ENCODE measurements at places on chromosomes 3 and 15.

- peak overlapping the region; percentile 58 for H3K27ac ChIP-seq
- peaks cover 65% of the 10 kb centered on the region for H3K4me1 ChIP-seq
- H3K27me3 ChIP-seq: no peaks in the 10 kb centered on the region
- no peaks in the 10 kb centered on the region for H3K36me3 ChIP-seq
These were observed 43.2 kb downstream of the CMTM8 start for GRCh38 chr3:32281570-32282106.

DNA sequence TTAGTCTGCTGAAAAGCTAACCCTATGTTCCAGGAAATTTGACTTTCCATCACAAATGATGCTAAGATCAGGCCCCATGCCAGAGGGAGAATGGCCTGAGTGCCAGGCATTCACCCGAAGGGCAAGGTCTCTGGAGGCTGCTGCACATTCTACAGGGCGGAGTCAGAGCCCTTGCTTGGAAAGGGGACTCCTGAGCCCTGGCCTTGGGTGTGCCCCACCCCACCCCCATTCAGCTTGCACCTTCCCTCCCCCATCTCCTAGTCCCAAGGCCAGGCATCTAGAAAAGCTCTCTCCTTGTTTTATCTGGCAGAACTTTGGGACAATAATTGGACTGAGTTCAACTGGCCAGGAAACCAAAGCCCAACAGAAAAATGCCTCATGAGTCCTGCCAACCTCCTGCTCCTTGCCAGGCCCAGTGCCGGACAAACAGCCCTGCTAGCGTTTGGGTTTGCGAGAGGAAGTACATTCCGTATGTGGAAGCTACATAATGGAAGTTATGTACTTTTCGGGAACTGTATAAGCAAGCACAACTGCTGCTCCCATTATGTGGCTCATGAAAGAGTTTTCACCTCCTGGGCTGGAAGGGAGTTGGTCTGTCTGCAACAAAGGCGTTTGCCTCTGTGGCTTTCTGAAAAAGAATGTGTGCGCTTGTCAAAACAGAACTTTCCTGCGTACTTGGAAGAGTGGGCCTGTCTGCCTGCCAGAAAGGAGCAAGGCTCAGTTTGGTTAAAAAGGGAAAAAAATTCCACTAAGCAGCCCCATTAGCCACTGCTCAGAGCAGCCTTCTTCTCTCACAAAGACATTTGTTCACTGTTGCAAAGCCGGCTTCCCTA is 321.5 kb upstream of the CTNNB1 start:
- H3K36me3 ChIP-seq: no peaks in the 10 kb centered on the region
- DNase-seq: peak; percentile 89
- H3K27ac ChIP-seq: peak overlapping the region; percentile 75
- H3K4me3 ChIP-seq: no peak overlapping the region
- H3K4me1 ChIP-seq: peaks cover 36% of the 10 kb centered on the region

DNA sequence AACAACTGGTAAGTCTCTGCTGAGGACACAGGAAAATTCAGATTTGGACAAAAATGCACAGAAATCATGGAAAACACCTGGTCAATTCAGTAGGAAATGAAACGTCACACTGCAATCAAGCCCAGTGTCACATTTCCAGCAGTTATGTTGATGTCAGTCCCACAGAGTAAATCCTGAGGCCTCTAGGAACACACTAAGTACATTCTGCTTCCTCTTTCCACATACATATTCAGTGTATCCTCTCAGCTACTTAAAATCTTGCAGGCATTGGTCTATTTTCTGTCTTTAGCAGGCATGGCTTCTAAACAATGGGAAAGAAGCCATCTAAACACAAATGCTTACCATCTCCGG is 207.8 kb downstream of the PLCL2 start:
- H3K27ac ChIP-seq: no peak overlapping the region
- H3K27me3 ChIP-seq: no peaks in the 10 kb centered on the region
- no peak overlapping the region for H3K4me3 ChIP-seq
- H3K4me1 ChIP-seq: no peaks in the 10 kb centered on the region
- no peak for DNase-seq
- H3K36me3 ChIP-seq: no peaks in the 10 kb centered on the region

DNA sequence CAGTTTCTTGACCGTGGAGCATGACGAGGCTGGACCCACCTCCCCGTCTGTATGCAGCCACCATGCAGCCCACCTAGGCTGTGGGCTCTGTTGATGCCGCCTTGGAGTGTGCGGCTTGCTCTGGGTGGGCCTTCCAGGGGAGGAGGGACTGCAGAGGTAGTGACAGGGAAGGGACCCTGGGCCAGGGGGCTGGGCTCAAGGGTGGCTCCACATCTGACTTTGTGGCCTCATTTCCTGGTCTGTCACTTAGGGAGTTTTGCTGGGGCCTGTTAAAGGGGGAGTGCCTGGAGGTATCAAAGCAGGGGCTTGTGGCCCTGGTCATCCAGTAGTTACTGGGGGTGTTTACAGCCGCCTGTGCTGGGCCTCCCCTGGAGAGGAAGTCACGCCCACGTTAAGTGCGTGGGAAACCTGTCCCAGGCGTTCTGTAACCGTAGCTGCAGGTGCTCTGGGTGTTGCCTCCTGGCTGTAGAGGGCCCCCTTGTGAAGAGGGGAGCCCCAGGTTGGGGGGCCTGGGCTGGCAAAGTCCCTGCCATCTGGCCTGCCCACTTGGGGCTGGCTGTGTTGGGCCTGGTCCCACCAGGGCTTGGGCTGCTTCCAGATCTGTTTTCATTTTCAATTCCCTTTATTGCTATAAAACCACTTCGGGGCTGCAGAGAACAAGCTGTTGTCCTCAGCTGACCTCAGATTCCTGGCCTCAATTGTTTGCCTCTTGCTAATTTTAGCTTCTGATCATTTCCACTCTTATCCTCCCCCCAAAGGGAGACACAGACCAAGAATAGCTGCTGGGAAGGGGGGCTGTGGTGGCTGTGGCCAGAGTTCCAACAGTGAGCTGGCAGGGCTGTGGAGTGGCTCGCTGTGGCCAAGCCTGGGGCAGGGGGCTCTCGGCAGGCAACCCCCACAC is 26.5 kb downstream of the KLF13 start:
- H3K4me3 ChIP-seq: no peak overlapping the region
- peaks cover 97% of the 10 kb centered on the region for H3K4me1 ChIP-seq
- peak overlapping the region; percentile 87 for H3K27ac ChIP-seq
- peak; percentile 52 for DNase-seq
- H3K36me3 ChIP-seq: no peaks in the 10 kb centered on the region

DNA sequence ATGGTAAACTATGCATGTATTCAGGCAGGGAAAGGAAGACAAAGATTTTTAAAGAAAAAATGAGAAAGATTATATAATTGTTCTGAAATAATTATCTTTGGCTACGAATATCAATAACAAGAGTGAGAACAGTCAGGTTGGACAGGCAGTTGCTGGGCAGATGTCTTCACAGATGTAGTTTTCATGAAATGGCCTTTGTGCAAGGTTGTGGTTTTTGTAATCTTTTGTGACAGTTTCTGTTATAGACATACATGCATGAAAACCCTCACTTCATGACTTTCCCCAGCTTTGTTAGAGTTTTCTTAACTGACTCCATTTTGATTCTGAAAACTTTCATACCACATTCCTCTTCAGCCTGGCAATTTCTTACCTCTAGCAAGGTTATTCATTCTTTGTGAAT is 34.9 kb upstream of the SLC25A36 start:
- no peak overlapping the region for H3K27ac ChIP-seq
- H3K4me3 ChIP-seq: no peak overlapping the region
- no peaks in the 10 kb centered on the region for H3K27me3 ChIP-seq
- no peak for DNase-seq

DNA sequence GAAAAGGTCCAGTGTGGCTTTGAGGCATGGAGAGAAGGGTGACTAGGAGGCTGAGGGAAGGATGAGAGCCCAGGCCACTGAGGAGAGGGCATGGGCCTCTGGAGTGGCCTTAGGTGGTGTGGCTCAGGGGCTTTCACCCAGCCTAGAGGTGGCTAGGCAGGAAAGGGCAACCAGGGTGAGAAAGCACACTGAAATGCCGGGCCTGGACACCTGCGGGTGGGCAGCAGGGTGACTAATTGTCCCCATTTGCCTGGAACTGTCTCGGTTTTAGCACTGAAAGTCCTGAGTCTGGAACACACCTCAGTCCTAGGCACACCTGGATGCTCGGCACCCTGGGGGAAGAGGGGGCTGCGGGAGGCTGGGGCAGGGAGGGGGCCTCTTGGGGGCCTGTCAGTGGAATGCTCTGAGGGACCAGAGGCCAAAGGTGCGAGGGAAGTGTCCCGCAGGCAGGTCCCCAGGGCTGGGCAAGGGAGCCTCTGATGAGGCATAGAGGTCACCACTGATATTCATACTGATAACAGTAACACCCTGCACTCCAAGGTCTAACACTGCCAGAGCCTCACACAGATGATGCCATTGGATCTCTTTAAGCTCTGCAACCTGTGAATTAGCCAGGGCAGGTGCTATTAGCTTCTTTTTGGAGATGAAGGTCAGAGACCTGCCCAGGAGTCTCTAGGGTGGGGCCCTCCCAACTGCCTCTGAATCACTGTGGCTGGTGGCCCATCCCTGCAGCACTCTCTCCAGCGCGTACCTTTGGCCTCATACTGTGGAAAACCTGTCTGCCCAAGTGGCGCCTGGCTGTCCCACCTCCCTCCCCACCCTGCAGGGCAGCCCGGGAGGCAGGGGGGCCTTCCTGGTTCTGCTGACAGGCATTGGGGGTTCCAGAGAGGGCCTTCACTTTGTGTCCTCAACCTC is 3.0 kb upstream of the PHGR1 start:
- H3K27me3 ChIP-seq: no peaks in the 10 kb centered on the region
- DNase-seq: no peak
- H3K27ac ChIP-seq: no peak overlapping the region
- no peaks in the 10 kb centered on the region for H3K36me3 ChIP-seq
- H3K4me3 ChIP-seq: no peak overlapping the region

- no peak overlapping the region for H3K27ac ChIP-seq
- H3K36me3 ChIP-seq: no peaks in the 10 kb centered on the region
These were observed 31.3 kb downstream of the CYP8B1 start for GRCh38 chr3:42844412-42844713.
